ENCODE measurements at places on chromosomes 1 and 21.

DNA sequence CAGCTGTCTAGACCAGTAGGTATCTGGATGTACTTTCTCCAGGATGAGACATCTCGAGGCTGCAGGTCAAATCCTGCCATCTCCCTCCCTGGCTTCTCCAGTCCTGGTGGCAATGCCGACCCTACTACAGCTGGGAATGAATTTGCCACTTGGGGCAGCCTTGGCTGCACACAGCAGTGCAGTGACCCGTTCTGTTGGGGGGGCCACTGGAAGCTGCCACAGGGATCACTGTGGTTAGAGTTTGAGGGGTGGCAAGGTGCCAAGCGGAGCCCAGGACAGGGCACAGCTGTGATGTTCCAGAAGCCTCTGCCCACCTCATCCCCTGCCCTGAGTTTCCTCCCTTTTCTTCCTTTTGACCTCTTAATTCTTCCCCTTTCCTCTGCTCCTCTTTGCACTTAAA is 17.1 kb downstream of the COL6A2 start:
- no peak for DNase-seq

GRCh38 chr1:153565529-153566374 is at the start of gene S100A2:
TSS of gene S100A2 (minus strand) at chr1:153565844. CDS start at chr1:153563877, 1,967 bp downstream.
- DNase-seq: peak; percentile 70

DNA sequence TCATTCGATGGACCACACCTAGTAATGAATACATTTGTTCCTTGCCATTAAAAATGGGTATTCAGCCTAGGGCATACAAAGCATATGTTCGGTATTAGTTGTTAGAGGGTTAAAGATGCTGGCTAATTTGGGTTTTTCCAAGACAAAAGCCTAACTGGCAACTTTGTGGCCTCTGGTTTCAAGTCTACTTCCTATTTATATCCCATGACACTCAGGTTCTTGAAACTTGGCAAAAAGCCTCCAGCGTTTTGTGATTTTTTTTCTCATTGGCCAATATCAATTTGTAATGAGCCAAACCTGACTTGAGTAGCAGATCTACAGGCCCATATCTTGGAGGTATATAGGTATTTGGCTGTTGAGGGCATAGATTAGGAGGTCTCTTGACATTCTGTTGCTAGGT is 75.3 kb downstream of the C1orf21 start:
- DNase-seq: no peak

DNA sequence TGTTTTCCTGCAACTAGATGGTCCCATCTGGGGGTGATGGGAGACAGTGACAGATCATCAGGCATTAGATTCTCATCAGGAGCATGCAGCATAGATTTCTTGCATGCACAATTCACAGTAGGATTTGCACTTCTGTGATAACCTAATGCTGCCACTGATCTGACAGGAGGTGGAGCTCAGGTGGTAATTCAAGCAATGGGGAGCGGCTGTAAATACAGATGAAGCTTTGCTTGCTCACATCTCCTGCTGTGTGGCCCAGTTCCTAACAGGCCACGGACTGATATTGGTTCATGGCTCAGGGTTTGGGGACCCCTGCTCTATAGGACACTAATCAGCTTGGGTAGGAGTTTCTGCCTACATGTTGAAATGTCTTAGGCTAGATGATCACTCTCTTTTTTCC is 320.0 kb downstream of the PRDM2 start:
- no peak for DNase-seq

DNA sequence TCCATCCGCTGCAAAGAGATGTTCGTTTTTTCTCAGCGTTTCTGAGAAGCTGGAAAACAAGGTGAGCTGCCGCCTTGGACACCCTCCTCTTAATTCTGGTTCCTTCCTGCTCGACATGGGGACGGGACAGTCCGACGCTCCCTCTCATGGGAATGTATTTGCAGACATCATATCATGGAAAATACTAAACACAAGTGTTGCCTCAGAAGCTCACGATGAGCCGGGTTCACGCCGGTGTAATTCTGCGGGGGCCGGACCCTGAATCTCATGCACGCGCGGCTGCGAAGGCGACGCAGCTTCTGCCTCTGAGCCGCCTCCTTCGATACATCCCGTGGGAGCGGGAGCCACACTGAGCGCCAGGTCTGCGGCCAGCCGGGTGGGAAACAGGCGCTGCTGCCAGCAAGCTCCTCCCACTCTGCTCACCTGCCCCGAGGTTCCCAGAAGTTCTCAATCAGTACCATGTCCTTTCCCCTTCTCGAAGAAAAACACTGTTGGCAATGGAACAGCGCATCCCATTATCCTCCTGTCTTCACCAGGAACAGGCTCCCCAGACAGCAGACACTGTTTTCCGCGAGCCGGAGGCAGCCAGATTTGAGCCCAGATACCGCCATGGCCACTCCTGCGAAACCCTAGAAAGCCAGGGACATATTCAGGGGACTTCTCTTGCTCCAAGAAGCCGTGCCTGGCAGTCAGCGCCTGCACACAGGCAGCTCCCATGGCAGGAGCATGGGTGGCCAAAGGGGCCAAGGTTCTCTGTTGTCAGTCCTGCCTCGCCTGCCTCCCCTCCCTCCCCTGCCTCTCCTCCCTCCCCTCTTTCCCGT is 98.0 kb downstream of the WDR4 start:
- DNase-seq: no peak

- DNase-seq: no peak
Observed at GRCh38 chr1:241846862-241847539, 1.0 kb upstream of the EXO1 start.

DNA sequence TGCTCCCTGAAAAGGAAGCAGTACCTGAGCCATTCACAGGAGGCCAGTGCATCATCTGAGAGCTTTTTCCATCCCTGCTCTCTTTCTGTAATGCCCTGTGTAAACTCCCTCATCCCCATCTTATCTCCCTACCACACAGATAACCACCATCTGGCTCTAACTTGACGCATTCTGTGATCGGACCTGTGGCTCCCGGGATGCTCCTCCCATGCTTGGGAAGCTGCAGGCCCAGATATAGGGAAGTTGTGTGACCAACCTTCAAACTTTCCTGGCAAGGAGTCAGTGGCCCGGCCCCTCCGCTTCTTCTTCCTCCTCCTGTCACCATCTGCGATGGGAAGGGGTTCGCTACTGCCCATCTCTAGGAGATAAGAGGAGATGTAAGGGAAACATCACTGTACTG is 21.1 kb downstream of the MKNK1 start:
- DNase-seq: no peak

DNA sequence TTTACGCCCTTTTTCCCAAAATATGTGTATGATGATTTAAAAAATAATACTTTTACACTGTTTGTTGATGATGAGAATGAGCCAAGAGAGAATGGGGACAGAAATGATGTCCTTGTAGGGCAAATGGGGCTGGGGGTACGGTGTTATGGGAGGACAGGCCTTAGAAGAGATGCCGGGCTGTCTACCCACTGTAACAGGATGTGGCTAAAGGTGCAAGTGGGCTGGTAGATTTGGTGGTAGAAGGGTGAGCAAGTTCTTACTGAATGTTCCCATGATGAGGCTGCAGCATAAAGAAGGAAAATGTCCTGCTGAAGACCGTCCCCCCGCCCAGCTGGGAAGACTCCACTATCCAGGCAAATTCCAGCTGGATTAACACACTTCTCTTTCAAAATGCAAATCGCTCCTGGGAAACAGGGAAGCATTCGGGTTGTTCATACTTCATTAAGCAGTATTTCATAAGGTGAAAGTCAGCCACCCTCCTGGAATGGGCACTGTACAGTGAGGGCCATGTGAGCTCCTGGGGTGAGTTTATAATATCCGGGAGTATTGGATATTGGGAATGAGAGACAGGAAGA is 14.0 kb downstream of the GPA33 start:
- DNase-seq: peak; percentile 19

GRCh38 chr1:162080472-162081015 is 11.1 kb downstream of the NOS1AP start:
- no peak for DNase-seq

DNA sequence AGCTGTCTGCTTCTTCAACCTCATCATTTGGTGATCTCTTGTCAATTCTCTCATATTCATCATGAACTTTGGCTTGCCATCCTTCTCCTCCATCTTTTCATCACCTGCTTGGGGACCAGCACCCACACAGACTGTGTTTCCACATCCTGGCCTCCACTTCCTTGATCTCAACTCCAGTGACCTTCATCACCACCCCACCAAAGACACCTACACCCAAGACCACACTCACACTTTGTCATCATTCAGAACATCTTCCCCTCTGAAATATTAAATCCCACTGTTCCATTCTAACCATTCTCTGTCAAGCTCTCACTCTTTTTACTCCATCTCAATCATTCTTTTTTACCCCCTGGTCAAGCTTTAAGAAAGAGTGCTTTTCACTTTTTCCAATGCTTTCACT is 115.5 kb upstream of the VAV3 start:
- DNase-seq: peak; percentile 46

Data from CD4-positive, alpha-beta T cell treated with Interleukin-4 for 1 hour (primary cell).